Motor neuron (in vitro differentiated cells): ENCODE measurements at places on chromosomes 3 and 15.

- ATAC-seq: no peak
These were observed 1.7 kb downstream of the NCEH1 start for GRCh38 chr3:172708921-172709773.

- no peak for ATAC-seq
These were observed 1.3 kb downstream of the BNIP2 start for GRCh38 chr15:59687836-59688235.

GRCh38 chr3:165638034-165638433, 199.2 kb downstream of the BCHE start:
- no peak for ATAC-seq

- ATAC-seq: no peak
These were observed 15.3 kb downstream of the FOXP1 start for GRCh38 chr3:71568207-71568606.

DNA sequence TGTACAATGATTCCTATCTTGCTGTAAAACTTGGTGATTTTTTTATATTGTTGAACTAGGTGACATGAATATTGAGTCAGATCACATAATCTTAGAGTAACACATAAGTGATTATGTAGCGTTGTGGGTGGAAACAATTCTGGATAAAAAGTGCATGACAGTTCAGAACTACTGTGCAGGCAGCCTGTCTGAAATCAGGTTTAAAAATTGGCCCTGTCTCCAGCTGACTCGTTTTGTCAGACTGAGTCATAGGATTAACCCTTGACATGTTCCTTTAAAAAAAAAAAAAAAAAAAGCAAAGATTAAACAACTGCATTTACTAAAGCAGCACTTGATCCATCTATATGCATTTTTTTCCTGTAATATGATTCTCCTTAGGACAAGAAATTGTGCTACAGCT, 160.0 kb upstream of the CGNL1 start:
- peak; percentile 51 for ATAC-seq

DNA sequence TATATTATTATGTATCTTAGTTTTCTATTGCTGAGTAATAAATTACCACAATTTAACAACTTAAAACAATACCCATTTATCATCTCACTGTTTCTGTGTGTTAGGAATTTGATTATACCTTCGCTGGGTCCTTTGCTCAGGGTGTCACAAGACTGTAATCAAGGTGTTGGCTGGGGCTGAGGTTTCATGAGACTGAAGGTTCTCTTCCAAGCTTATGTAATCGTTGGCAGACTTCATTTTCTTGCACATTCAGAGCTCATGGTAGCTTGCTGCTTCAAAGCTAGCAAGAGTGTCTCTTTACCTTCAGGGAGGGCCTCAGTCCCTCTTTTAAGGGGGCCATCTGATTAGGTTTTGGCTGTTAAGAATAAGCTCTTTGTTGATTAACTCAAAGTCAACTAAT, 293.1 kb downstream of the POLQ start:
- ATAC-seq: no peak

DNA sequence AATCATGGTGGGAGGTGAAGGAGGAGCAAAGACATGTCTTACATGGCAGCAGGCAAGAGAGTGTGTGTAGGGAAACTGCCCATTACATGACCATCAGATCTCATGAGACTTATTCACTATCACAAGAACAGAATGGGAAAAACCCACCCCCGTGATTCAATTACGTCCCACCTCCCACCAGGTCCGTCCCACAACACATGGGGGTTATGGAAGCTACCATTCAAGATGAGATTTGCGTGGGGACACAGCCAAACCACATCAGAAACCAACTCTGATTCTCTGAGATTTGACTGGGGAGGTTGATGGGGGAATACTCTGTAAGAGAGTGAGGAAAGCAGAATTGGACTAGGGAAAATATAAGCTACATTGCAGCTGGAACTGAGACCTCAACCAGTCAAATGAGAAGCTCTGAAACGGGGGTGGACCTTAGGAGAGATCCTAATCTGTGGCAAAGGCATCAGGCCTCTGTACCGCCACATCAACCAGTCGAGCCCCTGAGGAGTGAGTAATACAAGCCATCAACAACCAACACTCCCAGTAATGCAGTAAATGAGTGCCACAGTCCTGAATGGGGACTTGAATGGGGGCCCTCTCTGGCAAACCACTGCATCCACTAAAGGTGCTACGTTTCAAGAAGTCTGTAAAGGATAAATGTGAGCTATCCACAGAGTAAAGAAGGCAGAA, 207.9 kb upstream of the GADL1 start:
- ATAC-seq: no peak

GRCh38 chr3:52388933-52389332, 56.0 kb downstream of the SEMA3G start:
- ATAC-seq: no peak

GRCh38 chr3:14789221-14789620, 29.5 kb upstream of the FGD5 start:
- ATAC-seq: no peak
